ENCODE measurements at places on chromosomes 6 and 20.

GRCh38 chr6:54037277-54037779 is 73.9 kb upstream of the MLIP start:
- DNase-seq: no peak

- DNase-seq: no peak
Measured at GRCh38 chr20:2619961-2620595, 32.4 kb upstream of the NOP56 start.

DNA sequence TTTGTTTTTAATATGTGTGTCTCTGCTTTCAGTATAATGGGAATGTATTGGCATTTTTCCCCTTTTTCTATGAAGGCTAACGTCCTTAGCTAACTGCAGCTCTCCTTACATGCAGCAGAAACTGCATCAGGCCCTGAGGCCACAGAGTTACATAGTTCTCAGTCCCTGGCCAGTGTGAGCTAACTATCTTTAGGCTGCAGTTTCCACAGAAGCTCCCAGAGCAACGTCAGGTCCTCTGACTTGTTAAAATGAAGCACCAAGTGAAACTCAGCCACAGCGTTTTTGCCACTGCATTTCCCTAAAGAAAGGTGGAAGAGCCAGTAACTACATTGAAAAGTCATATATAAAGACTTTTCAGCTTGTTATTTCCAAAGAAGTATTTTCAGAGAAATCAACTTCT is 244.7 kb downstream of the CBLN4 start:
- no peak for DNase-seq

DNA sequence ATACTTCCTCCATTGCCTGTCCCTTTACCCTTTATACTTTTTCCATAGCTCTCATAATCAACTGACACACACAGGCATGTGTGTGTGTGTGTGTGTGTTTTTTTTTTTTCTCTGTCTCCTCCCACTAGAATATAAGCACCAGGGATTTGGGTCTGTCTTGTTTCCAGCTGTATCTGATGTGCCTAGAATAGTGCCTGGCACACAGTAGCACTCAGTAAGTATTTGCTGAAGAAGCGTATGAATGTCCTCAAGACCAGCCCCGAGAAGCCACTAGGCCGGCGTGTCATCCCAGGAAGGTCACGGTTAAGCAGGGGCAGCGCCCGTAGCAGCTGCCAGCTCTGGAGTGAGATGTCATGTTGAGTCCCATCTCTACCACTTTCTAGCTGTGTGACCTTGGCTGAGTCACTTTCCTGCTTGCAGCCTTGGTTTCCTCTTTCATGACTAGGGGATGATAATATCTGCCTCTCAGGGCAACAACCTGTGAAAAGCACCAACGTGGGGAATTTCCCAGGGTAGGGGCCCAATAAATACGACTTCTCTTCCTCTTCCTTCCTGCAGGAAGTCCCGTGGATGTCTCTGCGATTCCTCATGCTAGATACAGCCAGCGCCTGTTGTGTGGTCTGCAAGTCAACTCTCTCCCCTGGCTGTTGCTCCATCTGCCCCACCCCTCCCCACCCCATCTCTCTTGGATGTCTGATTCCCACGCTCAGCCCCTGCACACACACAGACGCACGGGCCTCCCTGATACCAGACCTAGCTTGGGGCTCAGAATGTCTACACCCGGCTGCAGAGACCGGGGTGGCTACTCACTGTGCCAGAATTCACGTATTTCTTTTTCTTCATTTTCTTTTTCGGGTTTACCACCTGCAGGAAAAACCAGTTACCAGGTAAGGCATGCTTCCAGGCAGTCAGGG is 58.1 kb downstream of the RAB44 start:
- no peak for DNase-seq

DNA sequence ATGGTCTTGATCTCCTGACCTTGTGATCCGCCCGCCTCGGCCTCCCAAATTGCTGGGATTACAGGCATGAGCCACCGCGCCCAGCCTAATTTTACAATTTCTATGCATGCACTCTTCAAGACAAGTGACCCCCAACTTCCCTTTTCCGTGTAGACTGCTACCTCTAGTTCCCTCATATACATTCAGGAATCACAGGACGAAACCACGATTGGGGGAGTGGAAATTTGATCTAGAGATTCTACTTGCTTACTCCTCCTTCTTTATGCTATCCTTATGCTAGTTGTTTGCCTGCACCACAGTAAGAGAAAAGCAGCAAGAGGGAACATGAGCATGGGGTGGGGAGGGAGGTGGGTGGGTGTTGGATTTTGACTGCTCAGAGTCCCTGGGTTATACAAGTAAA is 34.9 kb downstream of the OSTM1 start:
- no peak for DNase-seq

GRCh38 chr6:87049779-87050178 is 45.1 kb downstream of the CGA start:
- no peak for DNase-seq

DNA sequence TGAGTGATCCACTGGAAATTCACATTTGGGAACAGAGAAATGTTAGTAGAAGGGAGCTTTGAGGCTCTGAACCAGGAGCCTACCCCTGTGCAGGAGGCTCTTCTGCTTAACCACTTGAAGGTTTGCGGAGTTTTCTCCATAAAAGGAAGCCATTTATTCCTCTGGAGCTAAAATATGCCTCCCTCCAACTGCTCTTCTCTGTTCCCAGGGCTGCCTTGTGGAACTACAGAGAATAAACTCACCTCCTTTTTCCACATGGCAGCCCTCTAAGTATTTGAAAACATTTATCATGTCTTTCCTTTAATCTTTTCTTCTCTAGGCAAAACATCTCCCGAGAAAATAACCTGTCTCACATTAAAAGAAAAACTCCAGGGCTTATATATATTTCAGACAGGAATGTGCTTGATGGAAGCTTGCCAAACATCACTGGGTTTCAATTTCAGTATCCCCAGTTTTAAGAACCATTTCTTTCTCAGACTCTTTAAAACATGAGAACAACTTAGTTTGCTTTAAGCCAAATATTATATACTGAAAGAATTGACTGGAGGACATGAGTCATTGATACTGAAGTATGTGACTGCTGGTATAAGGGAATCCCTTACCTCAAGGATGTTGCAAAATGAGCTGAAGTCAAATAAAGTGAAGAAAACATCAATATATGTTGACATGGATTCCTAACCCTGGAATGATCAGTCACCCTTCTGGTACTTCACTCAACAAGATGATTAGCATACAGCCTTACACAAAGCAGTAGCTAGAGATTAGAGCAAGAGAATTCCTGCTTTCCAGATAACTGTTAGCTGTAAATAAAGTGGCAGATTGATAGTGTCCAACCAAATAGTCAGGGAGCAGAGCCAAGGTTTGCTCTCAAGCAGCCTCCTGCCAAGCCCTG is 74.0 kb downstream of the ZBTB2 start:
- no peak for DNase-seq

DNA sequence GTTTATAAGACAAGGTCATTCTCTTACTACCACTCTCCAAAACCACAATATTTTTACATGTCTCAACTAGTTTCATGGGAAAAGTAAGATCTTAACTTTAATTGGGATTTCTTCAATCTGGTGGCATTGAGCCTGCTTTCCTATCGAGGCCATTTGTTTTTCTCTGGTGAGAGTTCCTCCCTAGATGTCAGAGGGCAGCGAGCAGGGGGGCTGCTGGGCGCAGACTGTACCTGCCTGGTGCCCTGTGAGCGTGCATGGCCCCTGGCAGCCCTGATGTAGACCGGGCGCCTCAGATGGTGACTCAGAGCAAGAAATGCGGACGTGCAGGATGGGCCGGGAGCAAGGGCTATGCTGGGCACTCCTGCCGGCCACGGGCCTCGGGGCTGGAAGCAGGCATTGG is 27.2 kb downstream of the ERMARD start:
- no peak for DNase-seq

GRCh38 chr20:11473983-11474382 is 443.7 kb upstream of the BTBD3 start:
- no peak for DNase-seq

DNA sequence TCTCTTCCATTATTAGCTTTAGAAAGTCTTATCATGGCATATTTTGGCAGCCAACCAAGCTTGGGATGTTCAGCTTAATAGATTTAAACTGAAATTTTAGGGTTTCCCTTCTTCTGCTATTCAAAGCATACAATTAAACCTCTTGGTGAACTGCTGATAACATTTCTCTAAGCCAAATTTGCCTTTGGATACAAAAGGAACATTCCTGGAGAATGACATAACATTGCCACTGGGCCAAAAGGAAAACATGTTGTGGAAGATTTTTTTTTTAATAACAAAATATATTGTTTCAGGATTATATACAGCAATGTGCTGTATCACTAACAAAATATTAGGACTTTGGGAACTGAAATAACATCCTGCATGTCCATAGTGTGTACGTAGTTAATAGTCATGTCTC is 215.1 kb upstream of the TBX18 start:
- DNase-seq: no peak

DNA sequence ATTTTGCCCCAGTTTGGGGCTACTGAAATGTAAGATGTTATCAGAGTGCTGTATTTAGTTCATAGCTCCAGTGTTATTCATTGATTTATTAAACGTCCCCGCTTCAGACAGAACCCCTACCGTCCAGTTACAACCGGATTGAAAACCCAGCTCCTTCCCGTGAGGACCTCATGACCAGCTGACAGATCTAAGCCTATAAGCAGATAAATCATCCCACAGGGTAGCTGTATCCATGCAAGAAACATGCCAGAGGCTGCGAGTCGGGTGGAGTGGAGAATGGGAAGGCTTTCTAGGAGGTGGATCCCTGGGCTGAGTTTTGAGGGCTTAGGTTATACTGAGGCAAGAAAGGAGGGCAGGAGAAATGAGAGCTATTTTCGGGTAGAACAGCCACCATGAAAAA is 260.0 kb downstream of the ARID1B start:
- DNase-seq: no peak

DNA sequence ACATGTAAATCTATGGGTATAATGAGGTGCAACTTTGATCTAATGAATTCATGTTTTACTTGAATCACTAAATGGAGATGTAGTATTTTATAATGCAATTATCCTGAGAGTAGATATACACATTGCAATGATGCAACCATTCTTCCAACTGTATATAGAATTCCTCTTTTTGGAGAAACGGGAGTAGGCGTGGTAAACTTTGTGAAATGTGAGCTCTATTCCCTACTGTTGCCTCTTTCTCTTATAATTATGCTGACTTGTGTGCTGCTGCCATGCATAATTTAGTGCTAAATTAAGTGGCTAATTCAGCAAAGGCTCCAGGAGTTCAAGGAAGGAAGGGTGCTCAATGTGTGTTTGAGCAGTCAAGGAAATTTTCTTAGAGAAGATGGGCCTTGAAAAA is 116.6 kb upstream of the SLC35B3 start:
- no peak for DNase-seq

GRCh38 chr20:49810491-49811190 is 2.0 kb upstream of the SLC9A8 start:
- no peak for DNase-seq

- DNase-seq: no peak
Measured at GRCh38 chr20:50861012-50861411, 66.2 kb downstream of the BCAS4 start.

DNA sequence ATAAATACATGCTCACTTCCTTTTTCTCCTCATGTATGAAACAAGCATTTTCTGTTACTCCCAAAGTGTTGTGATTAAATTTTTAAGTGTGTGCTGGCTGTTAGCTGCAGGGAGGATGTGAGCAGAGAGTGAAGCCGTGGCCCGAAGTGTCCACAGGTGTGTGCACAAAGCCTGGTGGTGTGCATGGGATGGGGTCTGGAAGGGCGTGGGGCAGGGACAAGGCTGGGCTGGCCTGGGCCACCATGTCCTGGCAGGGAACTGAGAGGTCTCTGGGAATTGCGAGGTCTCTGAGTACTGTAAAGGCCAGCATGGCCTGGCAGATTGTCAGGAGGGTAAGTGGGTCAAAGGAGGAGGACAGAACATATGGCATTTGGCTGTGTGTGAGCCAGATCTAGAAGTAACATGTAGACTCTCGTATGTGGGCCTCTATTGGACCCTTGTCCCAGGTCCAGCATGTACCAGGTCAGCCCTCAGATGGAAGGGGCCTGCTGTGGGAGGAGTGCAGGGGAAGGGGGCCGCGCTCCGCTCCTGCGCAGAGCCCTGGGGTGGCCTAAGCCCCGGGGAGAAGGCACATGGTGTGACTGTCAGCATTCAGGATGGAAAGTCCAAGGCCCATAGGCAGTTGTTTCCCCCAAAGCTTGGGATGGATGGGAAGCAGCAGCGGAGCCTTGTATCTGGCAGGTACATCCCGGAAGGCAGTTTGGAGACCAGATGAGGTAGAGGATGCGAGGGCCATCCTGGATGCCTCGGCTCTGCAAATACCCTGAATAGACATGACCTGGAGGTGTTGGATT is 45.1 kb upstream of the PHACTR3 start:
- DNase-seq: no peak

DNA sequence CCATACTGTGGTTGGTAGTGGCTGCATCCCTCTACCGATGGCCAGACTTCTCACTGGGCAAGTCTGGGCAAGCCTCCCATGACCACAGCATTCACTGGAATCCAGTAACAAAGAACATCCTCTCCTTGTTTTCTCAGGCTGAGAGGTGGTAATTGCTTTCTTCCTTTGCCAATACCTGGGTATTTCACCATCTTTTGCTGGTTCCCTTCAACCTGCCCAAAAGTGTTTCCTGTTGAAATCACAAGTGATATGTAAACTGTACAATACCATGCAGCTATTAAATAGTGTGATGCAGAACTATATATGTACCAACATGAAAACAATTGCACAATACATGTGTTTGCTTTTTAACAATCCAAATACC is at the start of gene PTCHD4:
PTCHD4 (minus strand) TSS at position 55 of the 364 bp plus-strand sequence. CDS start 42,240 bp downstream, outside the sequence.
- DNase-seq: no peak

- no peak for DNase-seq
Measured at GRCh38 chr6:141996823-141997222, 135.9 kb upstream of the GJE1 start.

GRCh38 chr6:125944434-125944816 is 12.1 kb upstream of the HINT3 start:
- DNase-seq: peak; percentile 73

DNA sequence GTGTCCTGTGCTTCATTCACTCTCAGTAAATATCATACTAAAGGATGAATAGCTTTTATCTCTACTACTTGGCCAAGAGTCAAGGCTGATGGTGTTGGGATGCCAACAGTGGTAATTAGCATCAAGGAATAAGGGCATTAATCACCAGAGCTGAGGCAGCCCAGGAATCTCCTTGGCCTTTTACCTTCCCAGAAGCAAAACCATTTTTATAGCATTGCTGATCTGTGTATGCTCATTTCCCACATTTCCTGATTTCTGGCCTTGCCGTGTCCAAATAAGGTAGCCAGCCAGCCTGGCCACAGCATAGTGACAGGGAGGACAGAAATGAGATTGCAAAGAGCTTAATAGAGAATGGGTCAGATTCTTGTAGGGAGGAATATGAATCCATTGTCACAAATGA is 76.7 kb upstream of the FOXO3 start:
- DNase-seq: no peak

Measured in midbrain (tissue), 1 donor.